ENCODE measurements at places on chromosomes 12 and 14. TPM values are rescaled to one million over a fixed set of nuclear protein-coding genes. Genes with fewer than 3 reads are reported as not detected.
A peak's percentile ranks its signal among the peaks of the same experiment; 100 is the strongest.

GRCh38 chr14:71482671-71483070 lies 449.6 kb upstream of the RGS6 start:
- DNase-seq = no peak

DNA sequence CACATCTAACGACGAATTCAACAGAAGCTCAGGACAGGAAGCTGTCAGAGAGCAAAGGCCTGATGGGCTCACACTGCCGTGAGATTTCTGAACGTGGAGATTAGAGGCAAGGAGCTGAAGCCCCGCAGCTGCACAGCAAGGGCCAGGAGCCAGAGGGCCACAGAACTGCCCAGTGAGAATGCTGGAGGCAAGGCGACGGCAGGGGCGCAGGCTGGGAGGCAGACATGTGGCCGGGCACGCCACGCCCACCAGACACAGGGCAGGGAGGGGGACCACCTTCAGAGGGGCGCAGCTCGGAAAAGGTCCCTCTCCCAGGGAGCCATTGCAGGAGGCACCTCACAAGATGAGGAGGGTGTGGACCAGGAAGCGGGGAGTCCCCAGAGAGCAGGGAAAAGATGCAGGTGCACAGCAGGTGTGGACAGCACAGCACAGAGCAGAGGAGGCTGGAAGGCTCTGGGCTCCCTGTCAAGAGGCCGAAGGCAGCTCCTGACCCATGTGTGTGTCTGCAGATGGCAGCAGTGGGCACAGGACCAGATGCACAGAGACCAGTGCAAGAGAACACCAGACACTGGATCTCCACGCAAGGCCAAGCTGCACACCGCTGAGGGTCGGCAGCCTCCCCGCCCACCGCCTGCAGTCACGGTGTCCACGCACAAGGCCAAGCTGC lies 23.0 kb downstream of the BTBD6 start:
- DNase-seq = no peak

- no peak for DNase-seq
Measured at GRCh38 chr12:57010627-57011247, 4.4 kb upstream of the ZBTB39 start.

GRCh38 chr14:25197885-25198284 lies 147.9 kb upstream of the STXBP6 start:
- DNase-seq = no peak

DNA sequence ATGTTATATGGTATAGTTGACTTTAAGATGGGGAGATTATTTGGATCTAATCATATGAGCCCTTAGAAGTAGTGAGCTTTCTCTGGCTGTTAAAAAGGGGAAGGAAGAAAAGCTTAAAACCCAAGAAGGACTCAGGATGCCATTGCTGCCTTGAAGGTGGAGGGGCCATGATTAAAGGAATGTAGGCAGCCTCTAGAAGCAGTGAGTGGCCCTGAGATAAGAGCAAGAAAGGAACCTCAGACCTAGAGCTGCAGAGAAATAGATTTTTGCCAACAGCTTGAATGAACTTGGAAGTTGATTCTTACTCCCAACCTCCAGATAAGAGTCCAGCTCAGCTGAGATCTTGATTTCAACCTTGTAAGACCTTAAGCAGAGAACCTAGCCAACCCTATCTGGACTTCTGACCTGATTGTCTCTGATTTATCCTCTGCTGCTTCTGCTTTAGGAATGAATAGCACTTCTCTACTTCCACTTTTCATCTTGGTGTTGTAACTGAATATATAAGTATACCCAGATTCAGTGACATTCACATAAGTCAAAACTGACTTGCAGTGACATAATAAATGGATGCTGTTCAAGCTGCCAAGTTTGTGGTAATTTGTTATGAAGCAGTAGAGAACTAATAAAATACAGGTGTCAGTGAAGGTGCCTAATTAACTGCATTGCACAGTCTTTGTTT lies 33.5 kb downstream of the RAD51B start:
- DNase-seq = no peak

GRCh38 chr12:47983541-47984115 lies 20.2 kb downstream of the TMEM106C start:
- DNase-seq = no peak

GRCh38 chr12:94732367-94732990 lies 82.1 kb upstream of the TMCC3 start:
- no peak for DNase-seq

- no peak for DNase-seq
Measured at GRCh38 chr12:92977326-92977725, 48.2 kb upstream of the EEA1 start.

- DNase-seq = no peak
Measured at GRCh38 chr14:103538291-103539055, 9.5 kb downstream of the TRMT61A start.

DNA sequence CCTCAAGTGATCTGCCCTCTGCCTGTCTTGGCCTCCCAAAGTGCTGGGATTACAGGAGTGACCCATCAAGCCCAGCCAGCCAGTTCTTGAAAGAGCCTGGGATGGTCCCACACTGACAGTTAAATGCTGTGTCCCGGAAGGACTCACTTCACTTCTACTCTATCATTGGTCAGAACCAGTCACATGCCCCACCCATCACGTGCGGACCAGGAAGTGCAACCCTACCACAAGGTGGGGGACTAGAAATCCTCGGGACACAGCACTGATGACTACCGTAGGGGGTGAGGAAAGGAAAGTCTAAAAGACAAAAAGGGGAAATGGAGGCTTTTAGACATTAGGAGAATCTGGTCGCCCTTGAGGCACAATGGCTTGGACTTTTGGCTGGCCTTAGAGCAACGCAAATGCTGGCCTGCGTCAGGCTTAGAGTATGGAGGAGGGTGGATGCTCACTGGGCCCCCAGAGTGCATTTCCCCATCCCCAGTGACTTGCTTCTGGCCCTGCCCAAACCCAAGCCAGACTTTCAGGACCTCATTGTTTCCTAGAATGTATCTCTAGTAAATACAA lies 207.7 kb downstream of the TTC8 start:
- no peak for DNase-seq

DNA sequence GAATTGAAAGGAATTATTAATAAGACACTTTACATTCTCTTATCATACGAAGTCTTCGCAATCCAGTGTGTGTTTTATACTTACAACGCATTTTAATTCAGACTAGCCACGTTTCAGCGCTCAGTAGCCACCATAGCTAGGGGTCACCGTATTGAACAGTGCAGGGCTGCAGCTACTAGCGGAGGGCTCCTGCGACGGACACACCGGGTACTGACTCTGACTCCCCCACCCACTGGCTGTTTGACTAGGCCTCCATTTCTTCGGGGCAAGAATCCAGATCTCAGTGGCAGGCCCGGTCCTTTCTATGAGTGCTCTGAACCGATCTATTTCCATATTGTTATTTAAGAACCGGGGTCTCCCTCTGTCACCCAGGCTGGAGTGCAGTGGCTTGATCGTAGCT lies 1.5 kb upstream of the CDK2AP1 start:
- no peak for DNase-seq

GRCh38 chr12:16788506-16789203 lies 182.7 kb upstream of the LMO3 start:
- DNase-seq = no peak

- no peak for DNase-seq
Measured at GRCh38 chr12:119440803-119441360, 106.4 kb downstream of the CCDC60 start.

GRCh38 chr14:89240414-89240813 lies 176.6 kb downstream of the FOXN3 start:
- DNase-seq = peak; percentile 13

GRCh38 chr12:10119066-10119465 lies 10.9 kb downstream of the CLEC7A start:
- DNase-seq = peak; percentile 28

DNA sequence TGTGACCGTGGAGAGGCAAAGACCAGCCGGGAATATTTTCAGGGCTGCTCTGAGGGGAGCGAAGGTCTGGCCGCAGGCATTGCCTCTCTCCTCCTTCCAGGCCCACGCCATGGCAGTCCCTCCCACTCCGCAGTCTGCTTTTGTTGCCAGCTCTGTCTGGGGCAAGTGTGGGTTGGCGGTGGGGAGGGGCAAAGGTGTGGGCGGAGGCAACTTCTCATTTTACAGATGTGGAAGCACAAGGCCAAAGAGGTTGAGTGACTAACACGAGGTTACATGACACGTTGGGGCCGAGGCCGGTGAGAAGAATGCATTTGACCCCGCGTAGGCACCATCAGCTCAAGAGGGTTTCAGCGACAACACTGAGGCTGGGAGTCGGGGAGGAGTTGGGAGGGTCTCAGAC lies 6.1 kb upstream of the FAIM2 start:
- no peak for DNase-seq

DNA sequence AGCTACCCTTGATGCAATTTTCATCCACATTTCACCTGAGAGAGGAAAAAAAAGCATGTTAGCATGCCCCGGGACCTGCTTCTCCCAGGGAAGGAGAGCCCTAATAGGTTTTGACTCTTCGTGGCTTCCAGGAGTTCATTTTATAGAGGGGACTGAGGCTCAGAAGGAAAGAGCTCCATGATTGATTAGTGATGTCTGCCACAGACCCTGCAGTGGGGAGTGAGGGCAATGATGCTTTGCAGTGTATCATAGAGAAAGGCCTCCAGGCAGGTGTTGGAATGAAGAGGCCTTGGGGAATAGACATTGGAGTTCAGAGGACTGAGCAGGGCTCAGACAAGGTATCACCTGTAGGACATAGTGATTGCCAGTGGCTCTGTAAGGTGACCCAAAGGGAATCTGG lies 41.5 kb downstream of the RNFT2 start:
- no peak for DNase-seq

DNA sequence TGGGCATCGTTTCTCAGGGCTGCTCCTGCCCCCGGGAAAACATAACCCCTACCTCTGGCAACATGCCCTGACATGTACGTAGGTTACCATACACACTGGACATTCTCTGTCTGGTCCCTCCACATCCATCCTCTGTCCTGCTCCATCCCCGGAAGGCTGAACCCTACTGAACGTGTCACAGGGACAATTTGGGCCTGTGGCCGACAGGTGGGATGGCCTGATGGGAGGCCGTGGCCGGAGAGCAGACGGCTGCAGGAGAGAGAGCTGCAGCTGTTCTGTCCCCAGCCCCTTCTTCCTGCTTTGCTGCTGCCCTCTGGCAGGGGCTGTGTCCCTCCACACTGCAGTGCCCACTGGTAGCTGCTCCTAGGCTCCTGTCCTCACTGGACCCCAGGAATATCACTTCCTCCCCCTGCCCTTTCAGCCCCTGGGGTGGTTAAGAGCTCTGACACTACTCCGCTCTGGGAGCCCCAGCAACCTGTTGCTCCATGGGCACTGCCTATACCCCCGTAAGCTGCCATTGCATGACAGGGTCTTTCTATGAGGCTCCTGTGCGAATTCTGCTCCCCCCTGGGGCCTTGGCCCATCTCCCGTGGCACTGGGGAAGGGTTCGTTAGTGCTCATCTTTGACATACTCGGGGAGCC lies 125.6 kb downstream of the RBM19 start:
- DNase-seq = no peak

GRCh38 chr14:67396381-67396970 lies 15.5 kb downstream of the PLEK2 start:
- DNase-seq = peak; percentile 50

DNA sequence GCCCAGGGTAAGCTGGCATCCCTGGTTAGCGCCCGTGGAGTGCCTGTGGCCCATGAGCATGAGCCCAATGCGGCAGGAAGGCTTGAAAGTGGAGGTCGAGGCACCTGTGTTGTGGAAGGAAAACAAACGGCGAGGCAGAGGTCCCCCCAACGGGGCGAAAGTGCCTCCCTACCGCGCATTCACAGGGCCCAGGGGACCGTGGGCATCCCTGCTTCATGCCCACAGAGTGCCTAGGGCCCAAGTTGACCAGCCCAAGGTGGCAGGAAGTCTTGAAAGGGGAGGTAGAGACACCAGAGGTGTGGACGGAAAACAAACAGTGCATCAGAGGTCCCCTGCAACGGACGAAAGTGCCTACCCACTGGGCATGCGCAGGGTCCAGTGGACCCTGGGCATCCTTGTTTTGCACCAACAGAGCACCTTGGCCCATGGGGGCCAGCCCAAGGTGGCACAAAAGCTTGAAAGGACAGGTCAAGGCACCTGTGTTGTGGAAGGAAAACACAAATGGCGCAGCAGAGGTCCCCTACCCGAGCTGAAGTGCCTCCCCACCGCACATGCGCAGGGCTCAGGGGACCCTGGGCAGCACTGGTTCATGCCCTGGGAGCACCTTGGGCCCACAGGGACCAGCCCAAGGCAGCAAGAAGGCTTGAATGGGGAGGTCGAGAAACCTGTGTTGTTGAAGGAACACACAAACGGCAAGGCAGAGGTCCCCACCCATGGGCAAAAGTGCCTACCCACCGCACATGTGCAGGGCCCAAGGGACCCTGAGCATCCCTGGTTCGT lies 377.5 kb downstream of the ALG10 start:
- no peak for DNase-seq

DNA sequence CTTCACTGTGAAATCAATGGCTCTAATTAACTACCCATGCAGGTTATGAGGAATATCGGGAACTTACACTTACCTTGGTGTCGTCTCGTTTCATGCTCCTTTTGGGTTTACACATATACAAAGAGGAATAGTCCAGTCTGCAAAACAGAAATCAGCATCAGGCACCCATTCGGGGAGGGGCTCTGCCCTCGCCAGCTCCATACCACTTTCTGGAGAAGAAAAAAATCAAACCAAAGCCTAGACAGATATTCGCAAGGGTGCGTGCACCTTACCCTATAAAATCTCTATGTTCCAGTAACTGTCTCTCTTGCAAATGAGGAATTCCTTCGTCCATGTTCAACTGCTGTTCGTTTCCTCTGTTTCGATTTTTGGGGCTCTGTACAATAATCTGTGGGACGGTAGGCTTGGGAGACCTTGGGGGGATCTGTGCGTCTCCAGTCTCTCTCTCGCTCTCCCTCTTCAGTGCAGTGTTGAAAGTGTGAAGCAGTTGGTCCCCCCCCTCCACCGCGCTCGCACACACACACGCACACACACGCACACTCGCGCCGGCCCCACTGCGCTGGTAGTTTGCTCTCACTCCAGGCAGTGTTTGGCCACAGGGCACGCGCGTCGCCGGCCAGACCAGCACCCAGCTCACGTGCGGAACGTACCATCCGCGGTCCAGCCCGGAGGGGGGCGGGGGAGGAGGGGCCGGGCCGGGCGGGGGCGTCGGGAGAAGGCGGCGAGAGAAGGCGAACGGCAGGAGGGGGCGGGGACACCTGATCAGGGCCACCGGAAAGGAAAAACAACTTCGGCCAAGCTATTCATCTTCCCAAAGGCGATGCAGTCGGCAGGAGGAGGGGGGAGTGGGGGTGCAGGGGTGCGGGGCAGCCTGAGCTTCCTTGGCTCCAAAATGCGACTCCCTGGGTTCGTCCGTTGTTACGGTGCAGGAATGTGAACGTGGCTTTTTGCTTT lies at the start of gene BHLHE41:
Gene BHLHE41, minus strand, starts transcription at position 592 of the 954 bp plus-strand sequence. Its CDS starts 258 bp downstream, at position 334.
- DNase-seq = no peak

Gene PRPH
- total RNA-seq = 6.9 TPM

Gene BRF1
- 16.2 TPM for total RNA-seq

Gene ASB2
- total RNA-seq = not detected

Gene ANO4
- total RNA-seq = 0.17 TPM

Gene TMTC1
- 26.2 TPM for total RNA-seq

Gene PTHLH
- 0.41 TPM for total RNA-seq

Gene PIK3C2G
- total RNA-seq = not detected

Gene LRFN5
- total RNA-seq = not detected

Gene CLEC4C
- not detected for total RNA-seq

Gene PRR4
- total RNA-seq = not detected

Gene JKAMP
- 113 TPM for total RNA-seq

Gene GLT1D1
- not detected for total RNA-seq
